ENCODE measurements at places on chromosomes 2 and 18.

DNA sequence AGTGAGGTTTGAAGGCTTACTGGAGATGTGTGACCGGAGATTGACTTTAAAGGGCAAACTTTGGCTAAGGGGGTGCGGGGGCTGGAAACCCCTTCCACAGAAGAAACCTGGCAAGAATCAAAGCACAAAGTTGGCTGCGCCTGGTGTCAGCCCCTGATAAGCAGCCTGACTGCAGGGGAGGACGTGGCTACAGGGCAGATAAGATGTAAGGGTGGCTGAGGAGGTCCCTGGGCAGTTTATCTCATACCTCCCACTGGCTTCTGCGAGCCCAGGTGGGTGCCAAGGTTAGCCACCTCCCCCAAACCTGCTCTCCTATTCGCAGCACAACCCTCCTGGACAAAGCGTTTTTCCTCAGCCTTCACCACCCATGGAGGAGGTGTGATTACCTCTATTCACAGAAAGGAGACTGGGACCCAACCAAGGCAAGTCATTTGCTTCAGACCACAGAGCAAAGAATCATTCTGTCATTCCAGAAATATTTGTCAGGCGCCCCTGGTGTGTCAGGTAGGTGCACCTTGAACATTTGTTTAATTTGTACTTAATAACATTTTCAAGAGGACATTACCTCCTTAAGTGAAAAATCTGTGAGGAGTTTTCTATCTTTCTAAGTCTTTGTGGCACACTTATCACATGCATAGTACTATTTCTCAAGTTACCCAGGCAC is 73.1 kb upstream of the IL1R1 start:
- DNase-seq = no peak

GRCh38 chr18:74166386-74166785 is 18.1 kb downstream of the TIMM21 start:
- DNase-seq = no peak

- no peak for DNase-seq
These were observed 19.2 kb downstream of the CDC42EP3 start for GRCh38 chr2:37652199-37652640.

DNA sequence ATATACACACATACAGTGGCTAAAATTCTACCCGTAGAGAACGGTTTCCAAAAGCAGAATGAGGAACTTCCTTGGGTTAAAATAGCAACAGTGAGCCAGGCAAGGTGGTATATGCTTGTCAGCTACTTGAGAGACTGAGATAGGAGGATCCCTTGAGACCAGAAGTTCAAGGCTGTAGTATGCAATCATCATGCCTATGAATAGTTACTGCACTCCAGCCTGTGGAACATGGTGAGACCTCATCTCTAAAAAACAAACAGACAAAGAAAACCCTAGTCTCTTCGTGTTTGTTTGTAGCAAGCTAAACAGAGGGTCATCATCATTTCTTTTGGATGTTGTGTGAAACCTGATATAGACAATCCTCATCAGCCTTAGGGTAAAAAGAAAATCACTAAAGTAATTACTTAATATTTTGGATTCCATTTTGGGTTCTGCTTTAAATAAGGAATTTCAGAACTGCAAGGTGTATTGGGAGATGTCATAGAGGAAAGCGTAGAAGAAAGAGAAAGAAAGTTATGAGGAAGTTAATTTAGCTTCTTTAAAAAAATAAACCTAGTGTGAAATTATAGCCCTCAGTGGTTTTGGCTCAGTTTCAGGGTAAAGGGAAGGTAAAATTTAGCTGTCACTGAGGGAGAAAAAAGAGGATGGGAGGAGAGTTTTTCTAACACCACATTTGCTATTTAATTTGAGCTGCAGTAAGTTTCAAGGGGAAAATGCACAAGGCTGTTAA is 46.5 kb downstream of the PLEK start:
- DNase-seq = no peak

DNA sequence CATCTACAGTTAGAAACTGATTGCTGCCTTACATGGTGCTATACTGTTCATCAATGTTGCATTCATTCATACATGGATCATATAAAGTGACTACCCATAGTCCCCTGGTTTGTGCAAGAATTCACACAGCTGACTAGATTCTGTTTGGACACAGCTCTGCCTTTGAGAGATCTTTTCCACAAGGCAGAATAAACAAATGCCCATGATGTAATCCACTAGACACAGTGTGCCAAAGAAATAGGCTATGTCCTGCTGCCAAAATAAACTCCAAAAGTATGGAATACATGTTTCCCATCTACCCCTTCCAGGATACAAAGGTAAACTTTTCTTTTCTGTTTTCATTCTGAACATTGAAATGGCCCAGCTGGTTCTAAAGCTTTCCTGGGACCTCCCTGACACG is 269.4 kb upstream of the CHAC2 start:
- DNase-seq = peak; percentile 33

GRCh38 chr2:238518172-238518820 is 91.6 kb downstream of the ASB1 start:
- peak; percentile 82 for DNase-seq

- DNase-seq = no peak
These were observed 81.0 kb downstream of the KLHL29 start for GRCh38 chr2:23465936-23466335.

DNA sequence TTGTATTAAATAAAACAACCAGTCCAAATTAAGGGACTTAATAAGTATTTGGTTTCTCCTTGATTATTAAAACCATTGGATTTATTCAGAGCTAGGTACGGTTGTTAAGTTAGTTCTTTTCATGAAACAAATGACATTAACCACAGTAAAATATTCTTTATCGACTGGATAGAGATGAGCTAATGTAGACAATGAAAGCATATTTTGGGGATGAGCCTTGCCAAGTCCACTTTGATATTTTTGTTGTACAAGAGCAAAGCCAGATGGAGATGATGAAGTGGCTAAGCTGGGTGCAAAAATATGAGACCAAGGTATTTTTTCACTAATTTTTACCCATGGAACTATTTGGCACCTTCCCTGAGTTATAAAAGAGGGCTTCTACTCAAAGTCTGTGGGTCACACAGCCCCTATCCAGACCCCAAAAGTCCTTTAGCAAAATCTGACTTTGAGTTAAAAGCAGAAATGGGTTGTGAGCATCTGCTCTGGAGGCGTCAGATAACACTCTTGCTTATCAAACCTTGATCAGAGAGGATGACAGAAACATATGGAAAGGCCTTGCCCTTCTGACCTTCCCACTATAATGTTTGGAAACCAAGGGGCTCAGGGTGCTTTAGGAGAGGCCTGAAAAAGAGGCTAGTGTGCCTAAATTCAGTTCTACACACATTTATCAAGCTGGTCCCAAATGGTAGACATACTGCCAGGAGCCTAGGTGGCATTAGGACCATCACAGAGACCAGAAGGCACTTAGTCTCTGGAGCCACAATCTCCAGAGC is 456.8 kb downstream of the MTX2 start:
- no peak for DNase-seq
